ENCODE measurements at places on chromosomes 2 and 18. TPM values are rescaled to one million over a fixed set of nuclear protein-coding genes. Genes with fewer than 3 reads are reported as not detected.

DNA sequence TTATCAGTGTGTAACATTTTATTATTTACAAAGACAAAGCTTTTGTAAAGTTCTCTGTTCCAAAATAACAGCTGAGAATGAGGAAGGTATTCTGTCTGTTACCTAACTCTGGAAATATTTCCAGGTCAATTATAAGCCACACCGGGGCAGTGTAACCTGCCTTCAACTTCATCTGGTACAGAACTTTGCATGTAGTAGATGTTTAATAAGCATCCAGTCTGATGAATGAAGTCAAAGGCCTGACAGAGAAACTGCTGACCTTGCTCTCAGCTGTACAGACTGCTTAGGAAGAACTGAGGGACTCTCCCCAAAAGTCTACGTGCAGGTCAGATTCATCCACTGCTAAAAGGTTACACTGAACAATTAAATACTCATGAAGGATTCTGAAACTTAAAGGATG is 43.3 kb downstream of the WDFY1 start:
- DNase-seq: no peak

DNA sequence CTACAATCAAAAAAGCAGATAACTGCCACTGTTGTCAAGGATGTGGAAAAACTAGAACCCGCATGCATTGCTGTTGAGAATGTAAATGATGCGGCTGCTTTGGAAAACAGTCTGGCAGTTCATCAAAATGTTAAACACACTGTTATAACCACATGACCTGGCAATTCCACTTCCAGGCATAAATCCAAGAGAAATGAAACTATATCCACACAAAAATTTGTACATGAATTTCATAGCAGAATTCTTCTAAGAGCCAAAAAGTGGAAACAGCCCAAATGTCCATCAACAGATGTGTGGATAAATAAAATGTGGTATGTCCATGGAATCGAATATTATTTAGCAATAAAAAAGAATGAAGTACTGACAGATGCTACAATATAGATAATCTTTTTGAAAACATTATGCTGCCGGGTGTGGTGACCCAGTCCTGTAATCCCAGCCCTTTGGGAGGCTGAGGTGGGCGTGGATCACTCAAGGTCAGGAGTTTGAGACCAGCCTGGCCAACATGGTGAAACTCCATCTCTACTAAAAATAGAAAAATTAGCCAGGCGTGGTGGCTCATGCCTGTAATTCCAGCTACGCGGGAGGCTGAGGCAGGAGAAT is 32.0 kb downstream of the ERCC3 start:
- DNase-seq: no peak

- no peak for DNase-seq
Measured at GRCh38 chr2:190327867-190328572, 8.4 kb upstream of the HIBCH start.

DNA sequence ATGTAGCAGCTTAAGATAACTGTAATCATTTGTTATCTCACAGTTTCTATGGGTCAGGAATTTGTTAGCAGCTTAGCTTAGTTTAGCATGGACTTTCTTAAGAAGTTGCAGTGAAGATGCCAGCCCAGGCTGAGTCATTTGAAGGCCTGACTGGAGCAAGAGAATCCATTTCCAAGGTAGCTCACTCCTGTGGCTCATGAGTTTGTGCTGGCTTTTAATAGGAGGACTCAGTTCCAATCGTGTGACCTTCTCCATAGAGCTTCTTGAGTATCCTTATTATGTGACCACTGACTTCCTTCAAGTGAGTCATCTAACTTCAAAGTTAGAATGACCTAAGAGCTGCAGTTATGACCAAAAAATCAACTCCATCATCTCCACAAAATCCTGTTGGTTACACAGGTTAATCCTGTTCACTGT is 1.4 kb downstream of the GPATCH11 start:
- no peak for DNase-seq

GRCh38 chr2:3251946-3252345 is 125.7 kb downstream of the EIPR1 start:
- DNase-seq: no peak

- DNase-seq: no peak
Measured at GRCh38 chr2:63514781-63515180, 73.5 kb downstream of the WDPCP start.

Gene EMILIN1
- total RNA-seq: 1.2 TPM

DNA sequence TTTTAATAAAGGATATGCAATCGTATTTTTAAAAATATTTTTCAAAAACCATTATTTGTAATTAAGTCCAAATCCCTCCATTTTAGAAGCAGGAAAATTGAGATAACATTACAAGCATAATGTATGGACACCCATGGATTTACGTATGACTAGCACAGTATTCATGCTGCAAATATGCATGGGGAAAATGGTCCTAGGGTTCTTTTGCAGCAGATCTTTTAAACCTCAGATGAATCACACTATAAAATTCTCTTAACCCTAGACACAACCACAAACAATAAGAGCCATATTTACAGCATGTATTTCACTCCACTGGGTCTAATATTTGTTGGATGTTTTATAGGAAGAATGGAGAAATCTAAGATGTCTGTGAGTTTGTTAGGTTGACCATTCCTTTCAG is 453.4 kb downstream of the TGIF1 start:
- DNase-seq: no peak

- no peak for DNase-seq
Measured at GRCh38 chr2:48817355-48817754, 61.8 kb upstream of the LHCGR start.

GRCh38 chr2:231679908-231680284 is 28.4 kb upstream of the PTMA start:
- DNase-seq: no peak

GRCh38 chr2:119086327-119086726 is 72.2 kb downstream of the C1QL2 start:
- no peak for DNase-seq

- DNase-seq: peak; percentile 87
Measured at GRCh38 chr2:238426568-238427434, at the start of gene ASB1. Gene ASB1 (plus strand): TSS chr2:238426927. CDS start chr2:238427071, 144 bp downstream.

DNA sequence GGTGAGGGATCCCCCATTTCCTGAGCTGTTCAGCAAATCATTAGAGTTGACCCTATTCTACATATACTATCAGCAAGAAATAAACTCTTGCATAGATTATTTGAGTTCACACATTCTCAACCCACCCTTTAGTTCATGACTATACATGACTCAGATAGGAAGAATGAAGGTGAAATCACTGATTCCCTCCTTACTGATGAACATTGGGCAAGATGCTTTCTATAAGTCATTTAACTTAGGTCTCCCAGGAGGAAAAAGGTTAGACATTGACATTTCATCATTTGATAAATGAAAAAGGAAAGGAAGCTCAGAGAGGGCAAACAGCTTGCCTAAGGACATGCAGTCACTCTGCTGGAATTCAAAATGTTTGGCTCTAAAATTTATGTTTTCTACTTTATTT is 408.0 kb downstream of the TMEM182 start:
- no peak for DNase-seq

DNA sequence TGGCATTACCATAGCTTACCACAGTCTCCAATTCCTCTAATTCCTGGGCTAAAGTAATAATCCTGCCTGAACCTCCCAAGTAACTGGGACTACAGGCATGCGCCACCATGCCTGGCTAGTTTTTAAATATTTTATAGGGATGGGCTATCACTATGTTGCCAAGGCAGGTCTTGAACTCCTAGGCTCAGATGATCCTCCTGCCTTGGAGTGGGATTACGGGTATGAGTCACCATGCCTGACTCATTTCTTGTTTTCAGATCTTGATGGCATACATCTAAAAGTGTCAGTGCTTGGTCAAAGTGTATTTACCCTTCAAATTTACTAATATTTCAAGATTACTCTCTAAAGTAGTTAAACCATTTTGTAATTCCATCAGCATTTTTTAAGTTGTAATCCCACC is 9.4 kb upstream of the SOCS6 start:
- DNase-seq: no peak

Measured in H9 (cell line).